ENCODE measurements at places on chromosomes 16 and 17. TPM values are rescaled to one million over a fixed set of nuclear protein-coding genes. Genes with fewer than 3 reads are reported as not detected.
A peak's percentile ranks its signal among the peaks of the same experiment; 100 is the strongest.

GRCh38 chr17:20085283-20085845, 76.2 kb downstream of the SPECC1 start:
- no peaks in the 10 kb centered on the region for H3K27me3 ChIP-seq
- H3K36me3 ChIP-seq, result no peaks in the 10 kb centered on the region
- peaks cover 10% of the 10 kb centered on the region for H3K4me1 ChIP-seq
- no peak for DNase-seq
- no peak overlapping the region for H3K27ac ChIP-seq

CLDN7 gene
- total RNA-seq, result 3.3 TPM

DNA sequence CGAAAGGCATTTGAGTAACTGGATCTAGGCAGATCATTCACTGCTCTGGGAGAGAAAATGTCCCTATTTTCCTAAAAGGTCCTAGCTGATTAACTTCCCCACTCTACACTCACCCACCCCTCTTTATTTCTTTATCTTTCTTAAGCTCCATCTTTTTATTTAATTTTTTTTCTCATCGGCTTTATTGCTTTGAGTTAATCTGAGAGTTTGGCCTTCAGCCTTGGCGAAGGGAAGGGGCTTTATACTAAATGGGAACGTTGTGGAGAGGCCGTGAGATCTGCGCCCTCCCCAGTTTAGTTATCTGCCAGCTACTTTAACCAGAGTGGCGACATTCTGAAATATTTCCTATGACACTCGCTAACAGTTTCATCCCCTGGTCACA, 882 bp upstream of the TOX3 start:
- no peaks in the 10 kb centered on the region for H3K36me3 ChIP-seq
- H3K4me1 ChIP-seq, result peaks cover 2% of the 10 kb centered on the region
- H3K27ac ChIP-seq, result no peak overlapping the region
- H3K4me3 ChIP-seq, result no peak overlapping the region
- DNase-seq, result no peak

GRCh38 chr17:81127526-81128177, 37.7 kb upstream of the PVALEF start:
- no peak overlapping the region for H3K4me3 ChIP-seq
- no peak for DNase-seq
- H3K4me1 ChIP-seq, result no peaks in the 10 kb centered on the region
- no peaks in the 10 kb centered on the region for H3K27me3 ChIP-seq
- no peak overlapping the region for H3K27ac ChIP-seq

- H3K27me3 ChIP-seq, result no peaks in the 10 kb centered on the region
- no peak for DNase-seq
- no peak overlapping the region for H3K27ac ChIP-seq
- H3K36me3 ChIP-seq, result no peaks in the 10 kb centered on the region
- H3K4me1 ChIP-seq, result no peaks in the 10 kb centered on the region
Measured at GRCh38 chr16:9151074-9151473, 59.6 kb downstream of the HAPSTR1 start.

- H3K4me3 ChIP-seq, result no peak overlapping the region
- H3K27me3 ChIP-seq, result no peaks in the 10 kb centered on the region
- no peak for DNase-seq
- H3K36me3 ChIP-seq, result no peaks in the 10 kb centered on the region
- peaks cover 2% of the 10 kb centered on the region for H3K4me1 ChIP-seq
- no peak overlapping the region for H3K27ac ChIP-seq
Measured at GRCh38 chr17:40953881-40954280, 12.9 kb downstream of the KRT39 start.

DNA sequence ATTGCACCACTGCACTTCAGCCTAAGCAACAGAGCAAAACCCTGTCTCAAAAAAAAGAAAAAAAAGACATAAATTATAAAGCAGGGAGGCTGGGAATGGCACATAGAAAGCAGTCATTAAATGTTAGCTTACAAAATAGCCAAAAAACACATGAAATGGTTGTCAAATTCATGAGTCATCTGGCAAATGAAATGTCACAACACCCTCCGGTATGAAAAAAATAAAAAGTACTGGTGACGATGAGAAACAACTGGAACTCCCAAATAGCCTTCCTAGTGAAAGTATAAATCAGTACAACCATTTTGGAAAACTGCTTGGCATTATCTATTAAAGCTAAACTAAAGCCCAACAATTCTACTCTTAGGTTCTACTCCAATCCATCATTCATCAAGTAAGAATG, 3.5 kb upstream of the KATNB1 start:
- DNase-seq, result no peak
- H3K27me3 ChIP-seq, result no peaks in the 10 kb centered on the region
- H3K36me3 ChIP-seq, result no peaks in the 10 kb centered on the region
- H3K4me1 ChIP-seq, result peaks cover 2% of the 10 kb centered on the region

DNA sequence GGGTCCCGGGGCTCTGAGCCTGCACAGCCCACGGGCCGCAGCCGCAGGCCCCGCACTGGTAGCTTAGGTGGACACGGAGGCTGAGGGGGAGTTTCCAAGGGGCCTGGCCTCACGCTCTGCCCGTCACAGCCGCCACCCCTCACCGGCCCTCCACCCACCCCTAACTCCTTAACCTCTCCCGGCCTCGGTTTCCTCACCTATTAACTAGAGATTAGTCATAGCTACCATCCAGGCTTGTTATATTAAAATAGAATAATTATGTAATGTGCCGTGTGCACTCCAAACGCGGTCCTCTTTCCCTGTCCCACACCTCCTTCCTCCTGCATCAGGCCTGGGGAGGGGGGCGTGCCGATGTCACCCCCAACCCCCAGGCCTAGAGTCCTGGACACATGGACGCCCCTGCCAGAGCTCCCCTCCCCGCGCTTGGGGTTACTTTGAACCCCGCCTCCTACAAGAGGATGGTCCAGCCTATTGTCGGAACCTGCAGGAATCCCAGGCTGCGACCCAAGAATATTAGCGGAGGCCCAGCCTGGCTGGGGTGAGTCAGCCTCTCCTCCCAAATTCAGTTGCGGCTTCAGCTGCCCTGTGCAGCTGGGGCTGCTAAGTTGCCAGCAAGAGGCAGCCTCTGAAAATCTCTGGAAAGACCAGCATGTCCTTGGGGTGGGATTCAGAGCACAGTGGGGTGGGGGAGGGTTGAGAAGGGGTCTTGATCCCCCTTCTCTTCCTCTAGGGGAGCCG, 17.3 kb downstream of the SOCS3 start:
- H3K27ac ChIP-seq, result peak overlapping the region; percentile 69
- peak; percentile 79 for DNase-seq
- H3K4me1 ChIP-seq, result peaks cover 8% of the 10 kb centered on the region
- H3K4me3 ChIP-seq, result peak overlapping the region; percentile 42
- no peaks in the 10 kb centered on the region for H3K36me3 ChIP-seq

NPW gene
- total RNA-seq, result not detected

DNA sequence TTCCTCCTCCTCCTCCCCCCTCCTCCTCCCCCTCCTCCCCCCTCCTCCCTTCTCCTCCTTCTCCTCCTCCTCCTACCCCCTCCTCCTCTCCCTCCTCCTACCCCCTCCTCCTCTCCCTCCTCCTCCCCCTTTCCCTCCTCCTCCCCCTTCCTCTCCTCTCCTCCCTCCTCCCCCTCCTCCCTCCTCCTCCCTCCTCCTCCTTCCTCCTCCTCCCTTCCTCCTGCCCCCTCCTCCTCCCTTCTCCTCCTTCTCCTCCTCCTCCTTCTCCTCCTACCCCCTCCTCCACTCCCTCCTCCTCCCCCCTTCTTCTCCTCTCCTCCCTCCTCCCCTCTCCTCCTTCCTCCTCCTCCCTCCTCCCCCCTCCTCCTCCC, 6.6 kb upstream of the PDP2 start:
- no peaks in the 10 kb centered on the region for H3K36me3 ChIP-seq
- no peak for DNase-seq
- no peak overlapping the region for H3K4me3 ChIP-seq
- peaks cover 3% of the 10 kb centered on the region for H3K4me1 ChIP-seq
- no peaks in the 10 kb centered on the region for H3K27me3 ChIP-seq
